ENCODE measurements at places on chromosomes 5 and 9. TPM values are rescaled to one million over a fixed set of nuclear protein-coding genes. Genes with fewer than 3 reads are reported as not detected.

Gene FAM81B
- not detected for total RNA-seq

Gene PRUNE2
- total RNA-seq, result 0.72 TPM

Gene PPIC
- total RNA-seq, result 37.0 TPM

Gene PCDHGB5
- 27.4 TPM for total RNA-seq

Gene SHROOM1
- 2.0 TPM for total RNA-seq

Gene ZNF483
- 0.44 TPM for total RNA-seq

Gene PCDHGB3
- 2.6 TPM for total RNA-seq

Gene IFNB1
- not detected for total RNA-seq

Gene NAA35
- total RNA-seq, result 28.3 TPM

Gene SELENOP
- 4.7 TPM for total RNA-seq

Gene FSD1L
- 9.7 TPM for total RNA-seq

Gene ANKRD20A1
- not detected for total RNA-seq

Gene MCIDAS
- not detected for total RNA-seq

Gene ADRA1B
- total RNA-seq, result under 0.01 TPM

Gene PHF2
- total RNA-seq, result 17.6 TPM

Gene GRIN3A
- total RNA-seq, result not detected

Gene GPRIN1
- 11.9 TPM for total RNA-seq

Gene CMYA5
- 2.0 TPM for total RNA-seq
